ENCODE measurements at places on chromosomes 12 and 14.

DNA sequence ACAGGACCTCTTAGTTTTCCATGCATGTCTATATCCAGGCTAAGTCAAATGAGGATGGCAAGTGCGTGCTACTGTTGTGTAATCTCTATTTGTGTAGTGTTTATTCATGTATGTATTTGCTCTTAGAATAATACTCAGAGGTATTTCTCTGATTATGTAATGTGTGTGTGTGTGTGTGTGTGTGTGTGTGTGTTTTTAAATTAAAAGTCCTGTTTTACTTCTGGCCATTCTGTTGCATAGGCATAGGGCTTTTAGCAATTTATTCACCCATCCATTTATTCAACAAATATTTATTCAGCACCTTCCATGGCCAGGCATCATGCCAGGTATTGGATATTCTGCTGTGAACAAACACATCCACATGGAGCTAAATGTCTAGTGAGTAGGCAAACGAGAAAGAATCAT, 63.5 kb downstream of the PELI2 start:
- no peak for DNase-seq

- no peak for DNase-seq
These were observed 65.4 kb downstream of the SPATS2 start for GRCh38 chr12:49432616-49433015.

DNA sequence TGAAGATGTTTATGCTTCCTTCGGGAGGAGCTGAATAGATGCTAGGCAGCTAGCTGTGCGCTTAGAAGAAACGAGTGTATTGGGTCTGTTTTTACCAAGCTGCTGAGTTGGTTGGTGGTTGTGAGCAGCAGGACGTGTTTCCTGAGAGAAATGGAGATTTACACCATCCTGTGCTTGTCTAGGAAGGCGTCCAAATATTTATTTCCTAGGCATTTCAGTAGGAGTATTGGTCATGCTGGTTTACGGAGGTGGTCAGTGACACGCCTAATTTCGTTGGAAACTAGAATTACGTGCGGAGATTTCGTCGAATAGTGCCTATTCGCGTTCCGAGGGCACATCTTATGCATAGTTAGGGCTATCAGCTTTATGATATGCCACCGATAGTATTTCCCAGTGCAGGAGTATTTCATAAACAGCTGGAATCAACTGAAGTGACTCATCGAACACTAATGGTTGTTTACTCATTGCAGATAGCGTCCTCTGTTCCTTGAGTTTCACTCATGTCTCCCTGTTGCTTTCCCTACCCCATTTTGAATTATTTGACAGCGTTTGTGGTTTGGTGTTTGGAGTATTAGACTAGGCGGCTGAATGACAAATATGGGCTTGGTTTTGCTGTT, 780 bp downstream of the TBC1D15 start:
- DNase-seq: peak; percentile 13

DNA sequence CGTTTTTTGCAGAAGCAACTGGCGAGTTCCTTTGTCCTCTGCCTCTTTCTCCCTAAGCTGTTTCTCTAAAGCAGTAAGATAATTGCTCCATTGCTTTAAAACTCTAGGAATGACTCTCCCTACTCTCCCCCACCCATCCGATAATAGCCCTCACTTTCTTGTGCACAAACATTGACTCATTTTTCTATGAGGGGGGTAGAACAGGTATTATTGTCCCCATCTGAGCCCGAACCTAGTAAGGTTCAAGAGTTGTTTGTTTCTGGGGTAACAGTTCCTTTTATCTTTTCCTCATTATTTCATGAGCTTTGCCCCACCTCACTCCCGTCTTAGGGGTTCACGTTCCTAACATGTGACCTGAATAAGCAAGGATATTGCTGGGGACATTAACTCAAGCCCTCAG, 190.6 kb downstream of the EMP1 start:
- no peak for DNase-seq

DNA sequence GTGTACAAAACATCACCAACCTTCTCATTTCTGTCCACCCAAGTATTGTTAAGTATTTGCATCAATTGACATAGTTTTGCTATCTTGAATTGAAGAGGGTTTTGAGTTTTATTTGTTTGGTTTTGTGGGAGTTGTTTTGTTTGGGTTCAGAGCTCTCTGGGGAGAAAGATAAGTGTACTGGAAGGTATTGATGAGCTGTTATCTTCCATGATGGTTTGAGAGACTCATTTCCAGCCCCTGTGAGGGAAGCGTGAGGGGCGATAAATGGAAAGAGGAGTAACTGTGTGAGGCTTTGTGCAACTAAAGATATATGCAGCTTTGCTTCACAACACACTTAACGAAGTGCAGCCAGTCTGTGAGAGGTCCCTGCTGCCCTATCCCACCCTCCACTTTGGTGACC, 15.7 kb upstream of the CIPC start:
- no peak for DNase-seq

DNA sequence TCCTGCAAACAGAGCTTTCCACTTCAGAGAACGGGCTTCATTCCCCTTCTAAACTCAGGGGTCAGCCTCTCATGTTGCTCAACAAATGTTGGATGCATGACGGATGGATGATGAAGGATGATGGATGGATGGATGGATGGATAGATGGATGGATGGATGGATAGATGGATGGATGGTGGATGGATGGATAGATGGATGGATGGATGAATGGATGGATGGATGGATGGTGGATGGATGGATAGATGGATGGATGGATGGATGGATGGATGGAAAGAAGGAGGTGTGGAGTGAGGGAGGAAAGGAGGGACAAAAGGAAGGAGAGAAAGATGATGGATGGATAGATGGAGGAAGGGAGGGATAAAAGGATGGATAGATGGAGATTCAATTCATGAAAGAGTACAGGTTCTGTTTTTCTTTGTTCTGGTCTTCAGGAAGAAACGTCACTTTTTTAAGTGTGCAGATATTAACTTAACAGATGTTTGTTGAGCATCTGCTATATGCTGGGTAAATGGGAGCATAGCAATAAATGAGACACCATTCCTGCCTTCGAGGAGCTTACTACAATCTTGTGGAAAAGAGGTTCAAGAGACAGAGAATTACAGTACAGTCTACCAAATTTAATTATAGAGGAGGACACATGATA, 41.7 kb upstream of the PRIMA1 start:
- no peak for DNase-seq

GRCh38 chr12:124388679-124389137, 93.8 kb downstream of the RFLNA start:
- DNase-seq: peak; percentile 93

DNA sequence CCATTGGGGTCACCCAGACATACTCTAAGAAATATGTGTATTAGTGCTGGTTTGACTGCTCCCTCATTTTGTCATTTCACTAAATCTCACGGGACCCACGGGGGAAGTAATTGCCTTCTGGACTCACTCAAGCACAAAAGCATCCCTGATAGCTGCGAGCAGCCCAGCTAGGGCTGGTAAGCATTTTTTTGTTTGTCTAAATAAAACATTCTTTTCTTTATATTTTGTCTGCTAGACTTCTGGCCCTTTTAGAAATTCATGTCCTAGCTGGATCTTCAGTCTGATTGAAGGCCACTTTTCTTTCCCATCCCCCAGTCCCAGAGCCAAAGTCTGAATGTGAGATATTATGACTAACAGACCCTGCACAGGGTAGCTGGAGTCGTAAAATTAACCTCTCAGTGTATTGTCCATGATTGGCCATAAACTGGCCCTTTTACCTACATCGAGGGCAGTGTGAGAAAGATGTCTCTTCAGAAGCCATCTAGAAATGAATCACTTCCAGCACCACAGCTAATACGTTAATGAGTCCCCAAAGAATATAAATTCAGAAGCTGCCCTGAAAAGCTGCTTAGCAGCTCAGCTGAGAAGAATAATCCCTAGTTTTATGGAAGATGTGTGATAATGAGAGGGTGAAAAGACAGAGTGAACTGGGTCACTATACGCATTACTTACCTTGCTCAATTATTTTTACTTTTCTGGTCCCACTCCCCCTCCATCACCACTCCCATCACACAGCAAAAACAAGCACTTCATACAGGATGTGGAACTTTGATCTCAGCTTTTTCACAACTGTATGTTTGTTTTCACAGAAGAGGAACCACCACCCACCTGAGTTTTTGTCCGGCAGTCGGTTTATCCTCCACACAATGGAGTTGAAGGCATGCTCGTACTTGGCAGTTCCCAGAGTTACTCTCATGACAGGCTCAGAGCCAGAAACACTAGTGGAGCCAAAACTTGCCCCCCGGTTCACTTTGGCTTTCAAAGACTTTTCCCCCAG, 55.6 kb upstream of the GTF2A1 start:
- DNase-seq: no peak

DNA sequence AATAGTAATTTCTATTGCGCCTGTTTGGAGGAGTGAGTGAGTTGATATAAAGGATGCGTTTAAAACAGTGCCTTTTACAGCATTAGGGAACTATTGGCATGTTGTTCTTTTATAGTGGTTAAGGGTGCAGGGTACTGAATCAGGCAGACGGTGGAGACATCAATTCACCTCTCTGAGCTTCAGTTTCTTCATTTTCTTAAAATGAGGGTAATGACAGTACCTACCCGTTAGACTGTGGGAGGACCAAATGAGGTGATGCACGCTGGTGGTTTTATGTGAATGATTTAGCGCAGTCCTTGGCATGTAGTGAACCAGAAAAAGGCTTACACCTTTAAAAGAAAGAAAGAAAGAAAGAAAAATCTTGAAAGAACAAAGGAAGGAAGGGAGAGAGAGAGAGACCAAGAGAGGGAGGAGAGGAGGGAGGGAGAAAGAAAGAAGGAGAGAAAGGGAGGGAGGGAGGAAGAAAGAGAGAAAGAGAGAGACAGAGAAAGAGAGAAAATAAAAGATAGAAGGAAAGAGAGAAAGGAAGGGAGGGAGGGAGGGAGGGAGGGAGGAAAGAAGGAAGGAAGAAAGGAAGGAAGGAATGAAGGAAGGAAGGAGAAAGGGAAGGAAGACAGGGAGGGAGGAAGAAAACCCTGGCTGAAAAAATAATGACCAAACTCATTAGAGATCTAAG, 22.2 kb upstream of the CCND2 start:
- DNase-seq: no peak

DNA sequence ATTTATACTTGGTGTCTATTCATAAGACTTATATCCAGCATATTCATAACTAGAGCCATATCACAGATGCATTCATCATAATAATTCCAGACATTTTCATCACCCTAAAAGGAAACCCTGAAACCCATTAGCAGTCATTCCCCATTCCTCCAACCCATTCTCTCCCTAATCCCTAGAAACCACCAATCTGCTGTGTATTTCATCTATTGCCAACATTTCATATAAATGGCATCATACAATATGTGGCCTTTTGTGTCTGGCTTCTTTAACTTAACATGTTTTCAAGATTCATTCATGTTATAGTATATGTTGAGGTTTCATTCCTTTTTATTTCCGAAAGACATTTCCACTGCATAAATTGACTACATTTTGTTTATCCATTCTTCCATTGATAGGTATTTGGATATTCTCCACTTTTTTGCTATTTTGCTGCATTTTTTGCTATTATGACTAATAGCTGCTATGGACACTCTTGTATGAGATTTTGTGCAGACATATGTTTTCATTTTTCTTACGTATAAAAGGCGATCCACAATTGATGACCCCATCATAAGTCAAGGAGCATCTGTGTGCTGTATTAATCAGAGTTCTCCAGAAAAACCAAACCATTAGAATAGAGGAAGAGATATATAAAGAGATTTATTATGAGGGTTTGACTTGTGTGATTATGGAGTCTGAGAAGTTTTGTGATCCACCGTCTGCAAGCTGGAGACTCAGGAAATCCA, 5.1 kb upstream of the OAS2 start:
- no peak for DNase-seq

GRCh38 chr12:52004042-52004648, 2.6 kb upstream of the TAMALIN start:
- DNase-seq: peak; percentile 79

- DNase-seq: no peak
These were observed 44.1 kb downstream of the DERA start for GRCh38 chr12:15955281-15955680.

- DNase-seq: no peak
These were observed 23.5 kb downstream of the FZD10 start for GRCh38 chr12:130185455-130186391.

DNA sequence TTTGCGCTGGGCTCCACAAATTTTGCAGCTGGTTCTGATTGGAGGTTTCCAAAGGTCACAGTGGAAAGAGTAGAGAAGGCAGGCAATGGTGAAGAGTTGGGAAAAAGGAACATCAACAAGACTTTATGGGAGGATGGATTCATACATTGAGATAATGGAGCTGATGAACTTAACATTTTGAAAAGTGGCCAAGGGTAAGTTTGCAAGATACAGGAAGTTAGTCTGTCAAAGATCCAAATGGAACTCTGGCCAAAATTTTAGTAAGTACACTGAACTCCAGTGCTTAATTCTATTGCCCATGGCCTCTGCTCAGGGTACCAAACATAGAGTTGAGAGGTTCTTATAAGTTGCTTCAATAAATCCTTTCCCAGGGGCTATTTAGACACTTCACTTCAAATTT, 15.6 kb downstream of the CCER1 start:
- DNase-seq: no peak

DNA sequence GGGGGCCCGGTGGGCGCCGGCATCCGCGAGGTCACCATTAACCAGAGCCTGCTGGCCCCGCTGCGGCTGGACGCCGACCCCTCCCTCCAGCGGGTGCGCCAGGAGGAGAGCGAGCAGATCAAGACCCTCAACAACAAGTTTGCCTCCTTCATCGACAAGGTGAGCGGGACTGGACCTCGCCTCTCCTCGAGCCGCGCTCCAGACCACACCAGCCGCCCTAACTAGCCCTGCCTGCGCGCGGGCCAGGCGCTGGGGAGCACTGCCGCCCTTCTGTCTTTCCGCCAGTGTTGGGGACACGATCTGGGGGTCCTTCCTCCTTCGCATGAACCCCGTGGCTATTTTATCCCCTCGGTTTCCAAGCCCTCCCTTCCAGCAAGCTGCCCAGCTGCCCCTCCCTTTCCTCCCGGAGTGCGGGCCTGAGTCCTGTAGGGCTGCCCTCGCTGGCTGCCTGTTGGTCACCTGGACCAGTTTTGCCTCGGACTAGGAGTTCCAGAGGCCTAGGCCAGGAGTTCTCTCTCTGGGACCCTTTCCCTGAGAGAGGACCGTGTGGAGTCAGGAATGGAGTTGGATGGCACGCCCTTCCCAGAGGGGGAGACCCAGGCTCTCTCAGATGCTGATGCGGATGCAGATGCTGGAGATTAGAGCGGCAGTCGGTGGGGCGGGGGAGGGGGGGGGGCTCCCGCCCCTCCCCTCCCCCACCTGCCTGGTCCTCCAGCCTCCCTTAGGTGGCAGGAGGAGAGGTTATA, 592 bp downstream of the KRT7 start:
- DNase-seq: no peak

DNA sequence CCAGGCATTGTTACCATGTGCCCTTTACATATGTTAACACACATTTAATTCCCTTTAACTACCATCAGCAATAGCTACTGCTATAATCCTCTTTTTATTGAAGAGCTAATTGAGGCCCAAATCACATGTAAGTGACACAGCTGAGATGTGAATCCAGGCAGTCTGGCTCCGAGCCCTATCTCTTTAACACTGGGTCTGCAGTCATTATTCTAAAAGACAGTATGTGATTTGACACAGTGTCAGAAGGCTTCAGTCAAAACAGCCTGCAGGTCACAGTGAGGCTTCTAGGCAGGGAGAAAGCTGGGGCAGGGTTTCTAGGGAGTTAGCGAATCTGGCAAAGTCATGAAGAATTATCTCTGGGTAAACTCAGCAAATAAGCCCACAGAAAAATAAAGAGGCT, 148.2 kb downstream of the KIF21A start:
- peak; percentile 12 for DNase-seq

All from Ammon's horn (tissue), 1 donor.